ENCODE measurements at places on chromosomes 2 and 18.
A peak's percentile ranks its signal among the peaks of the same experiment; 100 is the strongest.

DNA sequence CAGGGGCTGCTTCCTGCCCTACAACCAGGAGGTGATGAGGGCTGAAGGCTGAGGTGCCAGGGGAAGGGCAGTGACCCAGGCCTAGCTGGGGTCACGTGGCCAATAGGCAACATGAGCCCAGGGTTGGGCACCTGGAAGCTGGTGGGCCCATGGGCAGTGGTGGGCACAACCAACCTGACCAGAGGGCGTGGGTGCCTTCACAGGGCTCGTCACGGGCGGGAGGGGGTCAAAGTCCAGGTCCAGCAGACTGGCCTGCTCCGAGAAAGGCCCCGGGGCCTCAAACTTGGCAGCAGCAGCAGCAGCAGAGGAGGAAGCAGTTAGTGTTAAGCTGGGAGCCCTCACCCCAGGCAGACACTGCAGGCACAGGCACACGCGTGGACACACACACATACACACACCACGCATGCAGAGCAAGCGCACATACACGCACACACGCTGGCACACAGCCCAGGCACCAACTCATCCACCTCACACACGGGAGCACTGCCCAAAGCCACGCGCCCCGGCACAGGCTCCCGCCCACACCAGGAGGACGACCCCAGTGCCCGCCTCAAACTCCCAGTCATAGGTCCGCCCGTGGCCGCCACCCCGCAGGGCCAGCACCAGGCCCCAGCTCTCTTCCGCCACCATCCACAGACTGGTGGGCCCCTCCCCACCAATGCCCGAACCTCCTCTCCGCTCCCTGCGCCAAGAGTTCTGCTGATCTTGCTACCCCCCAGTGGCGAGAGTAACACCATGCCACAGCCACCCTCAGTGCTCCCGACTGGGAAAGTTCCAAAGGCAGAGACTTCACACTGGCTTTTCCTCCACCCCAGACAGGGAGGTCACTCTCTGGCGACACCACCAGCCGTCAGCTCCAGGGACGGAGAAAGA is 53.0 kb downstream of the BIN1 start:
- no peak for DNase-seq

- no peak for DNase-seq
These were observed 41.5 kb downstream of the SLC38A11 start for GRCh38 chr2:164913640-164914350.

- DNase-seq, result no peak
These were observed 82.6 kb downstream of the ZNF532 start for GRCh38 chr18:58947136-58947732.

GRCh38 chr2:14828968-14829367 is 196.5 kb downstream of the LRATD1 start:
- DNase-seq, result no peak

- peak; percentile 91 for DNase-seq
These were observed 7.3 kb downstream of the CYS1 start for GRCh38 chr2:10072656-10073480.

DNA sequence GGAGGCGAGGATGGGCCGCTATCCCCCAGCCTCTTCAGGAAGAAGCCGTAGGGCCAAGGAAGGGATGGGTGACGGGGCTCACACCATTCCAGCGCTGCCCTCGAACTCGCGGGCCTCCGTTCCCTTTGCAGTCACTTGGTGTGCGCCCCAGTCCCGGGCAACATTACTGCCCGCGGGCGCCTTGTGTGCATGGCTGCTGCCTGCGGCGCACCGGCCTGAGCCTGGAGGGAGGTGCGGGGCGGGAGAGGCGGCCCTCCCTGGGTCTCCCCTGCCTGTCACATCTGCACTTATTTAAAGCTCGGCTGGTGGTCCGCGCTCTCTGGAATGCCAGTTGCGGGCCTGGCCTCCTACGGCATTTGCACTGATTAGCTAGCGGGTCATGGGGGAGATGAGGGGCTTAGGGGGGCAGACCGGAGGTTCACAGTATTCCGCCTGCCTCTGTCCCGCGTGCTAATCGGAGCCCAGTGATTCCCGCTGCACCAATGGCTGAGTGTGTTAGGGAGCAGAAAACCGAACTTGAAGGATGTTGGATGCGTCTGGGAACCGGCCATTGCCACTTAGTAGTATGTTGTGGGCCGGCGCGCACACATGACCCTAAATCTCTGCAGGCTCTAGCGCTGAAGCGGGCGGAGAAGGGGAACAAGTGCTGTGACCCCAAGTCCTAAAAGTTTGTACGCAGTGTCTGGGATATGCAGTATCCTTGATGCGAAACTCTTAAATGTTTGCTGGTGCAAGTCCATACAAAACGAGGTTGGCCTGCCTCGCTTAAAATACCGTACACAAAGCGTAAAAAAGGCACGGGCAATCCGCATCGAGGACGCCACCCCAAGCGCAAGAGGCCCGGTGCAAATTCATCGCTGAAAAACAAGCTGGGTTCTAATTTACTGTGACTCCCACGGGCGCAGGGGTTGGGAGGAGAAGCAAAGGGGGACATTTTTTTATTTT is 161.2 kb upstream of the SIX2 start:
- DNase-seq, result no peak

GRCh38 chr2:20917287-20917660 is 94.4 kb upstream of the LDAH start:
- no peak for DNase-seq

GRCh38 chr2:64295326-64296139 is 151.3 kb upstream of the PELI1 start:
- DNase-seq, result no peak

DNA sequence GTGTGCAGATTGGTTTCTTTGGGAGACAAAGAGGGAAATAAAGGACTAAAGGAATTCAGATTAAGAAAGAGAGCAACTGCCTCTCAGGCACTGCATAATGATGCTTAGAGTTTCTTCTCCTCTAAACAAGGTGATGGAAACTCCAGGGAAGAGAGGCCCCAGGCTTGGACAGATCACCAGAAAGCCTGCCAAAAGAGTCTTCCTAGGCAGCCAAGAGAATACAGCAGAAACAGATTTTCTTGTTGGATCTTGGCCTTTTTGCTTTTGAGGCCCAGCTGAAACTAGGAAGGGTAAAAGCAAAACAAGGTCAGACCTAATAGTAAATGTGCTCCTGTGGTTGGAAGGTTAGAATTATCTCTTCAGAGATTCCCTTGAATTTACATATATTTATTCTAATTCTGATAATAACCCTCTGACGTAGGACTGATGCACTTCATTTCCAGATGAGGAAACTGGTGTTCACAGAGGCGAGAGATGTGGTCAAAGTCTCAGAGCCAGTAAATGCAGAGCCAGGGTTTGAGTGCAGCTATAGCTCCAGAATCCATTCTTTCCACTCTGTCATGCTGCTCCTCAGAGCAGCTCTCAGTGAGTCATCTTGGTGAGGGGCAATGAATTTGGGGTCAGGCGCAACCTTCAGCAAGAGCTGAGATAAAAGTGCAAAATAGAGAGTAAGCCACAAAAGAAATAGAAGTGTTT is 142.3 kb upstream of the FBXO11 start:
- no peak for DNase-seq

DNA sequence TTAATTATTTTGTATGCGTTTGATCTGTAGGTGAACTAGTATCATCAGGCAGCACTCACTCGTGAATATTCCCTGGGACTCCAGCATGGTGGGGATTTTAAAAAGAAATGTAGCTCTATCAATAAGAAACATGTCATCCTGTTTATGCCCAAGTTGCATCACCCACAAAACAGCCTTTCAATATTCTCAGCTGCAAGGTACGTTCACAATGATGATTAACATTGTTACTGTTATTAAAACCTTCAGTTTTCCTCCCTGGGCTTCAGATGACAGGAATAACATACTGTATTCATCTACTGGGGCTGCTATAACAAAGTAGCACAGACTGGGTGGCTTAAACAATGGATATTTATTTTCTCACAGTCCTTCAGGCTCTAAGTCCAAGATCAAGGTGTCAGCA is 87.9 kb upstream of the KLHL29 start:
- no peak for DNase-seq

GRCh38 chr2:10920764-10921388 is 9.1 kb downstream of the KCNF1 start:
- DNase-seq, result no peak

DNA sequence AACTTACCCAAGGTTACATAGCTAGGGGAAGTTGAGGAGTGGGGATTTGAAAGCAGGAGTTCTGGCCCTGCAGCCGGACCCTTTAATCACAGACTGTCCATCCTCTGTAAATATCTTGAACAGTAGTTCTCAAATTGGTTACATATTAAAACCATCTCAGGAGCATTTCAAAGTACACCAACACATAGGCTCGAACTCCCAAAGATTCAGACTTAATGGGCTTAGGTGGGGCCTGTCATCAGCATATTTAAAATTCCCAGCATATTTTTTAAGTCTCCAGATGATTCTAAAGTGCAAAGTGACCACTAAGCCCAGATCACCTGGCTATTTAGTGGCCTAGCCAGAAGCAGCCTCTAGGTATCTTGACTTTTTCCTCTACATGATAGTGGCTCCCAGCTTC is 192.2 kb downstream of the ZNF385B start:
- DNase-seq, result no peak

DNA sequence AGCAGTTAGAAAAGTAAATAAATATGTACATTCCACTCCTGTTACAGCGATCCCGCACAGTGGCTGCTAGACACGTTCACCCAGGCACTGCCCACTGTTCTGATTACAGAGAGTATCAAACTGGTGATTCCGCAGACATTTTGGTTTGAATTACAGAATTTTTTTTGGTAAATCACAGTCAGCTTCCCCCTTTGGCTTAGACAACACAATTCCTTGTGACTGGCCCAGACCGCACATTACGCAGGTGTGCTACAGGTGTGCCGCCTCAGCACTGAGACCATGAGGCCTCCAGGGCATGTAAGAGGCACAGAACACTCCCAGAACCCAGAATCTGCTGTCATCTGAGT is 112.3 kb downstream of the PXDN start:
- DNase-seq, result peak; percentile 48

DNA sequence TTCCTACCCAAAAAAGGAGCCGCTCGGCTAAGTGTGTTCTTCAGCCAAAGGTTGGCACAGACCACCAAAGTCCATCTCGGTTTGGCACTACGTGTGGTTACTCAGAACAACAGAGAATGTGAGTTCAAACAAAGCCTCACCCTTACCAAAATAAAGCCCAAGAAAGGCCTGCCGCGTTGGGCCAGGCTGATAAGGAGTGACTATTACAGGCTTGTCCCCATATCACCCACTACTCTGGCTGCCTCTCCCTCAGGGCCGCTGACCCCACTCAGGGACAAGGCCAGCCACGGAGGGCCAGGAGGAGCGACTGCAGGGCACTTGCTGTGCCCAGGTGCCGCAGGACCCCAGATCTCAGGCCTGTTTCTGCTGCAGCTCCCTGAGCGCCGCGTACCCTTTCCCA is 13.8 kb downstream of the HS1BP3 start:
- no peak for DNase-seq

DNA sequence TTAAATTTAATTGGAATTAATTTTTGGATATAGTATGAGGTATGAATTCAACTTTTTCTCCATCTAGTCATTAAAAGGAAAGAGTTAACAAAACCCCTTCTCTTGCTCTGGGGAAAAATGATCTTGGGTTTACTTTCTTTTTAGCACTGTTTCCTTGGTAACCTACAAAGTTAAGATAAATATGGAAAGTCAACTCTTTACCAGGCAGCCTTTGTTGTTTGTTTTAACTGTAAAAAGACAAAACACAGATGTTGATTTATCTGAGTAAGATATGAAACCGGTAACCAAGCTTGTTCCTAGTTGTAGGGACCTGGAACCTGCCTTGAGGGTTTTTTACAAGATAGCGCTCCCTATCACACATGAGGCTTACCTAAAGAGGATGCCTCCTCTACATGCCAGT is 10.1 kb upstream of the SANBR start:
- no peak for DNase-seq

- DNase-seq, result no peak
These were observed 212.0 kb downstream of the TNS1 start for GRCh38 chr2:217790681-217791392.

- no peak for DNase-seq
These were observed 237.8 kb downstream of the PLCL1 start for GRCh38 chr2:198042189-198042588.

DNA sequence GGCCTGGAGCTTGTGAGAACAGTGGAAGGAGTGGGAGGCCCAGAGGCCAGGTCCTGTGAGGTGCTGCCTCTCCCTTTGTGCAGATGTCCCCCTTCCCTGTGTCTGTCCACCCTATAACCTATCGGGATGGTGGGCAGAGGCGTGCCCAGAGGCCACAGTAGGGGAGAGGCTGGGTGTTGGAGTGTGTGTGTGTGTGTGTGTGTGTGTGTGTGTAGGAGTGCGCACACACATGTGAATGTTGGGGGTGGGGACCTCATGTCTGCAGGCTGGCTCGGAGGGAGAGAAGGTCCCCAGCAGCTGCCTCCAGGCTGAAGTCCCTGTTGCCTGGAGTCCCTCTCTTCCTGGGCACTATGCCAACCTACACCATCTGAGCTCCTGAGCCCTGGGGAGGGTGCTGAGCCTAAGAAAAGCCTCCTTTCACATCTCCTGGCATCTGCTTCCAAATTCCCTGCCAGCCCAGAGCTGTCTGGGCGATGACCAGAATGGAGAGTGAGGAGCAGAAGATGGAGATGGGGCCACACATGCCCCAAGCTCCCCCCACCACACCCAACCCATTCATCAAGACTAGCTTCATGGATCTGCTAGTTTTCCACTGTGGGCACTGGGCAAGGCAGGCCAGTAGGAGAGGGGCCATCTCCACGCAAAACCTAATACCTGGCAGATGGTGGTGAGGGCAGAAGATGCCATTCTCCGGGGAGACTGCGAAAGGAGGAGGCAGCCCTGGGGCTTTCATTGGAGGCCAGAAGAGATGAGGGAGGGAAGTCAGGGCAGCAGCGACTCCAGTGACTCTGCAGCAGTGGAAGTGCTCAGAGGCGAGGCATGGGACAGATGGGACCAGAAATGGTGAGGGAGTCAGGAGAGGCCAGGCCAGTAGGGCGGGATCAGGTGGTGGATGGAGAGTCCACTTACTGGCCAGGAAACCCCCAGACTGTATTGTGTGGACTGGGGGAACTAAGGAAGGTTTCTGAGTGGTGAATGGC is 20.3 kb downstream of the KCNK3 start:
- peak; percentile 87 for DNase-seq

GRCh38 chr2:88517759-88518201 is 65.3 kb upstream of the FOXI3 start:
- no peak for DNase-seq

DNA sequence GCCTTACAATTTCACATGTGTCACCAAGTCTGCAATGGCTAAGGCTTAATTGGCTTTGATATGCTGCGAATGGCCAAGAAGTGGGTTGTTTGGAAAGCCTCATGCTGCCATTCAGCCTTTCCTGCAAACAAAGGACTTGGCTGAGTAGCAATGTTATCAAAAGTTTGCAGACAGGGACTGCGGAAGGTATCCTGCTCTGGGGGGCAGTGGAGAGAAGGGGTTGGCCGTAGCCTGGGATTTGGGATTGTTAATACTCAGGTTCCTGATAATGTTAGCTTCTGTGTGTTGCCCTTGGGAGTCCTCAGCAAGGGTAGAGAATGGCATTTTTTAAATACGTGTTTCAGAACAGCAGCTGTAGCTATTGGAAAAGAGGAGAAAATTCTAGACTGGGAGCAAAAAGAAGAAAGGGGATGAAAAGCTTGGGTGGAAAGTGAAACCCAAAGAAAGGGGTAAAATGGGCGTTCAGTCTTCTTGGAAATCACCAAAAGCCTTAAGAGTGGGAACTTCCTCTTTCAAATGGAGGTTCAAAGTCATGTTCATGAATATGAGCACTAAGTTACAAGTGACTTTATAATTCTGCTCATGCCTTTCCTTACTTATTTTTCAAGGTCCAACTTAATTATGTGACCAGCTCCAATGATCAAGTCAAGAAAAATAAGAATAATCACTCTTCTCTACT is 325.1 kb downstream of the RNF144A start:
- no peak for DNase-seq

All from NCI-H2081 (cell line).